ENCODE measurements at places on chromosomes 13 and 19.

DNA sequence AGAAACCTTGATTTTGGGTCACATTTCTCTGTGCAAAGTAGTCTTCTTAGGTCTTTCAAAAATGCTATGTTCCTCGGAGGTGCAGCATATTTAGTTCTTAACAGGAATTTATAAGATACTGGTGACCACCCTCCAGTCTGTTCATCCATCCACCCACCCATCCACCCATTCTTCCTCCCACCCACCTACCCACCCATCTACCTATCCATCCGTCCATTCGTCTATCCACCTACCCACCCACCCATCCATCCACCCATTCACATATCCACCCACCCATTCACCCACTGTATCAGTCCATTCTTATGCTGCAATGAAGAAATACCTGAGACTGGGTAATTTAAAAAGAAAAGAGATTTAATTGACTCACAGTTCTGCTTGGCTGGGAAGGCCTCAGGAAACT is 74.9 kb downstream of the KCTD15 start:
- peak; percentile 6 for DNase-seq

- no peak for DNase-seq
Observed at GRCh38 chr19:10395003-10395402, 8.3 kb downstream of the CDC37 start.

GRCh38 chr13:32940601-32941000 is 75.6 kb upstream of the KL start:
- no peak for DNase-seq

- no peak for DNase-seq
Observed at GRCh38 chr13:54173996-54174395, 1145.4 kb downstream of the OLFM4 start.

- DNase-seq, result no peak
Observed at GRCh38 chr19:33239223-33239975, 13.7 kb upstream of the SLC7A10 start.

DNA sequence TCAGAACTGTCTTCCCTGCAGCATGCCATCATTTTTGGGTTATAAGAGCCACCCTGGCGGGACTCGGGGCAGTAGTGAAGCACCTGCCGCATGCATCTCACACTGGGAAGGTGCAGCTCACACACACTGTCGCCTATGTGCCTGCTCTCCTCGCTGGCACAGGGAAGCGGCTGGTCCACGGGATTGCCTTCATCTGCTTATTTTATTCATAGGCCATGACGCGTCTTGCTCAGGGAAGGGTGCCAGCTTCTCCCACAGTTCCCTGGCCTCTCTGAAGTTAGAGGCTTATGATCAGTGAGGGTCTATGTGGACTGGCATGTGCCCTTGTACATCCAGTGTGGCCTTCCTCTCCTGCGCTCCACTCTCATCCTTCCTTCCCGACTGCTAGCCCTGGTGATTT is 150.0 kb downstream of the KLF12 start:
- no peak for DNase-seq

GRCh38 chr19:3625996-3626472 is 556 bp downstream of the CACTIN start:
- no peak for DNase-seq

GRCh38 chr13:43005460-43006236 is 13.6 kb upstream of the EPSTI1 start:
- no peak for DNase-seq

GRCh38 chr13:41307884-41308640 is 3.0 kb upstream of the NAA16 start:
- DNase-seq, result no peak

DNA sequence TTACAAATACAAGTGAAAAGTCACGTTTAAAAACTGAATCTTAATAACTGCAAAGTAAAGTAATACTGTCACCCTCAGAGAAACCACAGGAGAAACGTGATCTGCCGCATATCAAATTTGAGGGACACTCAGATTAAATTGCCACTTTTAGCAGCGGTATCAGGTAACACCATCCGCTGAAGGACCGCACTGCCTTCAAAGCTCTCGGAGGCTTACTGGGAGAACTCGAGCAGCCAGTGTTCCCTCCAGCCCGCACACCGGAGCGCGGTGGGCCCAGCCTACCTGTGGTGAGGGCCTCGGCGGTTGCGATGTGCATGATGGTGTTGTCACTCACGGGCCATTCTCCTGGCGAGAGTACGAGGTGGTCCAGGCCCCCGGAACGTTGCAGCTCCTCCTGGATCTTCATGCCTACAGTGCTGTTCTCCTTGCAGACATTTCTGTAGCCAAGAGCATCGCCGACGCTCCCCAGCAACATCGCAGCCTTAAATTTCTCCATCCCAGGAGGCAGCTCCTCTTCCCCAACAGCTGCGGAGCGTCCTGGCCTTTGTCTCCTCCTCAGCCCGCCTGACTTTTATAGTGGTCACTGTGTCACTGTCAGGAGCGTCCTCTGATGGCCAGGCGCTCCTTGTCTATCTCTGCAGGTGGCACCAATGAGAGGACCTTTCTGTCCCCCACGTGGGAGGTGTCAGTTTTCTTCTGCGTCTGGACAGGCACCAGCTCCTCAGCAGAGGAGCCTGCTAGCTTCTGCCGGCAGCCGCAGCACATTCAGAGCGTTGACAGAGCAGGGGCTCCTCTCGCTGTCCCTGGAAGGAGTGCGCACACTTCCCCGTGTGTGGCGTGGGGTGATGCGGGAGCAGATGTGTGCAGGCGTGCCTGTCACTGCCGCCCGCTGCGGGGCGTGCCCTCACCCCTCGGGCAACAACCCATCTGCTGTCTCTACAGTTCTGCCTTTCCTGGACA is at the start of gene ADPRHL1:
TSS of gene ADPRHL1 (minus strand) at position 547 of the 960 bp plus-strand sequence. CDS start at position 496, 51 bp downstream.
- DNase-seq, result no peak

GRCh38 chr19:33393286-33394005 is 19.9 kb downstream of the CEBPG start:
- no peak for DNase-seq

DNA sequence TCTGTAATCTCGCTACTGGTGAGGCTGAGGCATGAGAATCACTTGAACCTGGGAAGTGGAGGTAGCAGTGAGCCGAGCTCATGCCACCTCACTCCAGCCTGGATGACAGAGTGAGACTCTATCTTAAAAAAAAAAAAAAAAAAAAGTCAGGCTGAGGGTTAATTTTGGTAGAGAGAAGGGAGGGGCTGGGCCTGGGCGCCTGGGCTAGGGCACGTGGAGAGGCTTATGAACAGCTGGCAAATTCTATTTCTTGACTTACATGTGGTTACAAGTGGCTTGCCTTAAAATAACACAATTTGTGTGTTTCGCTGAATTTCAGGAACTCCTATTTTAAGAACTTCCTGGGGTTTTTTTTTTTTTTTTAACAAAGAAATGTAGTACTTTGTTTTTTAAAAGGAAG is 47.6 kb upstream of the MAP3K10 start:
- no peak for DNase-seq
